IPS-NIHi11 (cell line): ENCODE measurements at places on chromosomes 3 and 15.

GRCh38 chr3:8317661-8318649, 183.7 kb upstream of the LMCD1 start:
- no peak for DNase-seq

DNA sequence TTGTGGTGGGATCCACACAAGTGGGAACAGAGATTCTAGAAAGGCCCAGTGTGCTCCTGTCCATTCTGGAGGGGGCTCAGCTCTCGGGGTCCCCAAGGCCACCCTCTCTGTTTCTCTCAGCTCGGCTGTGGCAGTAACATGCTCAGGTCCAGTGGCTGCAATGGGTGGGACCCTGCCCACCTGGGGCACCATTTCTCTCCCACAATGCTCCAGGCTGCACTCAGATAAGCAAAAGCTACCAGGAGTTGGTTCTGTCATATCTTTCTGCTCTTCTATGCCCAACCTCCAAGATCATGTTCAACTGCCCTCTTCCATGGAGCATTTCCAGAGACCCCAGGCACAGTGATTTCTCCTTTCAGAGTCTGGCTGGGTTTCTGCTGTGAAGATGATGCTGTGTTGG, 40.8 kb downstream of the ITGA11 start:
- DNase-seq: no peak

DNA sequence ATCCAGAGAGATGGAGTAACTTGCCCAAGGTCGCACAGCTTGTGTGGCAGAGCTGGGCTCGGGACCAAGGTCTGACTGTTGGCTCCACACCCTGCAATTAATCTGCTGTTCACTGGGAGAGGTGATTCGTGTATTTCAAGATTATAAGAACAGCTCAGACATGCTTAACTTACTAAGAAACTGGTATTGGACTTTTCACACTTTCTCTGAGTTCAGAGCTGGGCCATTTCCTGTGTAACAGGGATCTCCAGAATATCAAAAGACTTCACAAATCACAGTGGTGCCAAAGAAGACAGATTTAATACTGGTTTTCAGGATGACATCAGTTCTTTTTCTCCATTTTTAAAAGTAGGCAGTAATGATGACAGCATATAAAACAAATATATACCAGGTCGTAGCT, 156.8 kb upstream of the UBE2E1 start:
- DNase-seq: no peak

DNA sequence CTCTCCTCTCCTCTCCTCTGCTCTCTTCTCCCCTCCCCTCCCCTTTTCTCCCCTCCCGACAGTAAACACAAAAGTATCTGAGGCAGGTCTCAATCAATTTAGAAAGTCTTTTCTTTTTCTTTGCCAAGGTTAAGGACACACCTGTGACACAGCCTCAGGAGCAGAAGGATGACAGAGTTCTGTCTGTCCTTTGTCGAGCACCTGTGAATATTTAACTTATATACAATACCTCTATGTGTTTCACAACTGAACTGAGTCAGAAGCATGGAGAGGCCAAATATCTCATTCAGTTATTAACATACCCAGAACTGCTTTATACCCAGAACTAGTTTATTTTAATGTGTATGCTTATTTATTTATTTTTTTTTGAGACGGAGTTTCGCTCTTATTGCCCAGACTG, 81.1 kb upstream of the ROBO1 start:
- DNase-seq: no peak

DNA sequence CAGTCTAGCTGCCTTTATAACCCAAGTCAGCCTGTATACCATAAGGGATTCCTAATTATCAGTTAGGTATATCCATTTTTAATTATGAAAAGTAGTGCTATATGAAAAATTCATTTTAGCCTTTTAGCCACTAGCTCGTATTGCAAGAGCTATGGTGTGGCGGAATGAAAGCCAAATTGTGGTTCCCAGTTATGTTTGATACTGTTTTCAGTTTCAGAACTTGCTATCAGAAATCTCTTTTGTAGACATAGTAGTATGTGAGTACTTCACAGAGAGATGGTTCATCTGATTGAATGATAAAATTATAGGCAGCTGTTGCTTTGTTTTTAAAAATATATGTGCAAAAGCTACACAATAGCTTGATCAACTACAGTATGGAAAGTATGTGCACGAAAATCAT, 134.6 kb downstream of the SLC25A26 start:
- DNase-seq: no peak

- no peak for DNase-seq
Observed at GRCh38 chr3:14290631-14291385, 111.6 kb upstream of the SLC6A6 start.

DNA sequence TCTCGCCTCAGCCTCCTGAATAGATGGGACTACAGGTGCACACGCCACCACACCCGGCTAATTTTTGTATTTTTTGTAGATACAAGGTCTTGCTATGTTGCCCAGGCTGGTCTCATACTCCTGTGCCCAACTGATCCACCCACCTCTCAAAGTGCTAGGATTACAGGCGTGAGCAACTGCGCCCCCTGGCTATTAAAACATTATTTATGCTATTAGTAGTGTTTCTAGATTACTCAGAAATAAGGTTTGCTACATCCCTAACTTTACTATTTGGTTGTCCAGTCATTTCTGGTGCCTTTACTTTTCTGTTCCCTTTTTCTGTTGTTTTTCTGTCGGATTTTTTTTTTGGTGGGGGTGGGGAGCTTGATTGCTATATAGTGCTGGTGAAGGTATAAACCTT, 393.6 kb upstream of the TPM1 start:
- no peak for DNase-seq

- no peak for DNase-seq
Observed at GRCh38 chr3:21847005-21847404, 96.0 kb upstream of the ZNF385D start.

DNA sequence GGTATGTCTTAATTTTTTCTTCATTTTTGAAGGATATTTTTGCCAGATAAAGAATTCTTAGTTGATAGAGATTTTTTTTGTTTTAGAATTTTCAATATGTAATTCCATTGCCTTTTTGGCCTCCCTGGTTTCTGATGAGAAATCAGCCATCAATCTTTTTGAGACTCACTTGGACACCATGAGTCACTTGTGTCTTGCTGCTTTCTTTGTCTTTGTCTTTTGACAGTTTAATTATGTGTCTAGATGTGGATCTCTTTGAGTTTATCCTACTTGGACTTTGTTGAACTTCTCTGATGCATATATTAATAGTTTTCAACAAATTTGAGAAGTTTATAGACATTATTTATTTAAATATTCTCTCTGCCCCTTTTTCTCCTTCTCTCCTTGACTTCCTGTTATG, 34.7 kb upstream of the AQP9 start:
- no peak for DNase-seq
